Bone marrow (tissue), 2 donors: ENCODE measurements at places on chromosomes 5 and 9.
A peak's percentile ranks its signal among the peaks of the same experiment; 100 is the strongest.

DNA sequence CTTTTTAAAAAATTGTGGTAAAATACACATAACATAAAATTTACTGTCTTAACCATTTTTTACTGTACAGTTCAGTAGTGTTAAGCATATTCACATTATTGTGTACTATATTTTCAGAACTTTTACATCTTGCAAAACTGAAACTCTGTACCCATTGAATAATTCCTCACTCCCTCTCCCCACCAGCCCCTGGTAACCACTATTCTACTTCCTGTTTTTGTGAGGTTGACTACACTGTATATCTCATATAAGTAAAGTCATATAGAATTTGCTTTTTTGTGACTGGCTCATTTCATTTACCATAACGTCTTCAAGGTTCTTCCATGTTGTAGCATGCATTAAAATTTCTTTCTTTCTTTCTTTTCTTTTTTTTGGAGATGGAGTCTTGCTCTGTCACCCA, 87.0 kb downstream of the LNPEP start:
- DNase-seq, result no peak

GRCh38 chr5:80093796-80094195, 58.6 kb downstream of the THBS4 start:
- DNase-seq, result no peak

GRCh38 chr5:158436271-158437065, 577.5 kb upstream of the CLINT1 start:
- no peak for DNase-seq

GRCh38 chr5:147844846-147845245, 13.4 kb upstream of the SPINK1 start:
- DNase-seq, result no peak

GRCh38 chr5:142803428-142804125, 33.4 kb downstream of the ARHGAP26 start:
- peak; percentile 25 for DNase-seq

DNA sequence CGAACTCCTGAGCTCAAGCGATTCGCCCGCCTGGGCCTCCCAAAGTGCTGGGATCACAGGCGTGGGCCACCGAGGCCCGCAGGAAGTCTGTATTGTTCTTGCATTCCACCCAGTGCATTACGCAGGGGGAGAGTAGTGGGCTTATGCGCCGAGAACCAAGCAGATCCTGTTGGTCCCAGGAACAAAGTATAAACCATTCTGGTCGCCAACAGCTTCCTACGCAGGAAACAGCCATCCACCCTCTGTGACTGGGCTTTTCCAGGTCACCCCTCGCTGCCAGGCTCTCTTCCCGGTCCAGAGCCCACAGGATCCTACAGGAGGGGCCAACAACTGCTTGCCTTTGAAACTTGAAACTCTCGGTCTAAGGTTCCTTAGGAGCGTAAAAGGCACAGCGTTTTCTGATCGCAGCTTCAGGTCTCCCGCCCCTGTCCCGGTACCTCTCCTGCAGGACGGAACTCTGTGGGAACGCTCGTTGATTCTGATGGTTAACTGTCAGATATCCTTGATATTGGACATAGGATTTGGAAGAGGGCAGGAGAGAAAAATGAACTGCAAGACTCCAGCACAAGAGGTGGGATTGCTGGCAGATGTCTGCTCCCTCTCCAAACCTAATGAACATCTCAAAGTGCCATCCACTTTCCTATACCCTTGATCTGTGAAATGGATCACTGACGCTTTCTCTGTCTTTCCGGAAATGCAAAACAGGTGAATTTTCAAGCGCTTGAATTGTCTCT, 4.2 kb upstream of the ANXA2R start:
- no peak for DNase-seq

GRCh38 chr5:110354311-110354710, 372.2 kb downstream of the TMEM232 start:
- no peak for DNase-seq
